Common myeloid progenitor, CD34-positive (primary cell): ENCODE measurements at places on chromosomes 12 and 14.

DNA sequence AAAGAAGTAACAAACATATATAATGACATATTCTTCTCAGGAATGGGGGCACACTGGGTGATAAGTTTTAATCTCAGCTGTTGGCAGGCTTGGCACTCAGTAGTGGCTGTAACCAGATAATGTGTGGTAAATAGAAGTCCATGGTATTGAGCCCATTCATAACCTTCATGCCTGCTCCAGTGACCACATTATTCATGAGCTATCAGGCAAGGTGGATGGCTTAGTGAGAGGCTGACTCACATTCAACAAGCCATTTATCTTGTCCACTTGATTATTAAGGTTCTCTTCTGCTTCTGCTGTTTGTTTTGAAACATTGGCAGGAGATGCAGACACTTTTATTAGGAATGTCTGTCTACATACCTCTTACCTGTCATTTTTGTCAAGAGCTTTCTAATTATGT is 950.4 kb upstream of the LRFN5 start:
- DNase-seq, result no peak

- DNase-seq, result no peak
Observed at GRCh38 chr14:94888121-94888520, 118.2 kb upstream of the GSC start.

DNA sequence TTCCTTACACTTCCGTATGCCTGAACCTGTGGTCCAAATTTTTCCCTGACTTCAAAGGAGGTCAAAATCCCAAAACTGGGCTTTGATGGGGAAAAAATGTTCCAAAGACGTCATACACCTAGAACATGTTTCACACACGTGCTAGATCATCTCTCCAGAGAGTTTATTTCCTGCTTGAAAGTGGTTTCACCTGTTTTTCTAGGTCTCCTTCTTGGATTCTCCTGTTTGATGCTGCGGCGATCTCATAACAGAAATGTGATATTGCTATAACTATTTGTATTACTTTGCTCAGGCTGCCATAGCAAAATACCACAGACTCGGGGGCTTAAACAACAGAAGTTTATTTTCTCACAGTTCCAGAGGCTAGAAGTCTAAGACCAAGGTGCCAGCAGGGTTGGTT is 19.7 kb upstream of the TMCC3 start:
- no peak for DNase-seq

GRCh38 chr12:95506707-95507523 is 33.0 kb downstream of the METAP2 start:
- no peak for DNase-seq

GRCh38 chr12:118682656-118683055 is 298.7 kb upstream of the SRRM4 start:
- DNase-seq, result no peak

GRCh38 chr14:23378612-23379220 is 1.9 kb downstream of the CMTM5 start:
- no peak for DNase-seq

GRCh38 chr14:59484639-59485175 is 390 bp downstream of the JKAMP start:
- DNase-seq, result peak; percentile 91

GRCh38 chr12:25384893-25385248 is 134.1 kb upstream of the KRAS start:
- DNase-seq, result no peak

DNA sequence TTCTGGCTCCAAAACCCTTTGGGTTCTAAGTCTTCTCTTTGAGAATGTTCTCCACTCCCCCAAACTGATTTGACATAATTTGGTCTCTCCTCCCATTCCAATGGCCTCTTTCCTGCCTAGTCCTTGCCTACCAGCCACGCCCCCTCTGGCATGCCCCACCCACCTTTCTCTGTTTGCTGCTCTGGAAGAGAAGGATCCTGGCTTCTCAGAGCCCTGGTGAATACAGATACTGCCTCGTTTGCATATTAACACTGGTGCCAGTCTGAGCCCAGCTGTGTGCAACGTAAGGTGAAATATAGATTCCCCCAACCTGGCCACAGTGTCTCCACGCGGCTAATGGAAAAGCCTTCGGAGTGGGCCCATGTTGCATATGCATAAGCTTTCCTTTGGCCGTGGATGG is 79.7 kb downstream of the PAPOLA start:
- no peak for DNase-seq

DNA sequence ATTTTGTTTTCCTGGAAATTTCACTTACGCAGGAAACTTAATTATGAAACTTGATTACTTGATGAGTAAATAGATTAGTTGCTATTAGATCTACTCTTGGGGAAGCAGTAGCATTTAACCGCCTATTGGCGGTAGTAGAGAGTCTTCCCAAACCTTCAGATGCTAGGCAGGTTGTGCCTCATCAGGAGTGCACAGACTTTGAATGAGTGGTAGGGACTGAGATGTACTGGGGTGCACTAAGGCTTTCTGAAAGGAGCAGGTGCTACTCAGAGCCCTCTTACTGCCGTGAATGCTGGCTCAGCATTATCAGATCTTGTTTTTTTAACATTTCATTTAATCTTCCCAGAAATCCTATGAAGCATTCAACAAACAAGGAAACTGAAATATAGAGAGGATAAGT is 7.7 kb downstream of the GATC start:
- DNase-seq, result peak; percentile 60

DNA sequence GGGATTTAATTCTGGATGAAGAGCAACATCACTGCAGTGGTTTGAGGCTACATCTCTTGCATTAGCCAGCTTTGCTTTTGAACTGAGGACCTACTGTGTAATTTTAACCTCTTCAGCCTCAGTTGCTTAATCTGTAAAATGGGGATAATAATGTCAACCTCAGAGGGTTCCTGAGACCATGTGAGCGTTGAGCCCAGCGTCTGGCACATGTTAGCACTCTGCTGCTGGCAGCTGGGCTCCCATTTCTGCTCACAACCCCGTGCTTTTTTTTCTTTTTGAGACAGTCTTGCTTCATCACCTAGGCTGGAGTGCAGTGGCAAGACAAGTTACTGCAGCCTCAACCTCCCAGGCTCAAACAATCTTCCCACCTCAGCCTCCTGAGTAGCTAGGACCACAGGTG is 31.6 kb downstream of the TESC start:
- no peak for DNase-seq

DNA sequence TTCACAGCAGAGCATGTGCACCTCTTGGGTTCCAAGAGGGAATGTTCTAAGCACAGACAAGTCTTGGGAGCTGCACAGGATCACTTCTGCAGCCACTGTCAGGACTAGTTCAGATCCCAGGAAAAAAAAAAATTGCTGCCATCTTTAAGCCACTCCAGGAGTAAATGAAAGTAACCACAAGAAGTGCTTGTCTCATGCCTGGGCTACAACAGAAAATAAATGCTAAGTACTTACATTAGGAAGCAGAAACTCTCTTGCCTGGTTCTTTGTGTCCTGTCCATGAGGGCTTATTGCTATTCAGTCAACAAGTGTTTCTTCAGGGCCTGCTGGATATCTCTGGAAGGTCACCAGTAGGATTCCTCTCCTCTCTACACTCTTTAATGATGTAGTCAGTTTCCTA is 176.1 kb downstream of the KTN1 start:
- no peak for DNase-seq

DNA sequence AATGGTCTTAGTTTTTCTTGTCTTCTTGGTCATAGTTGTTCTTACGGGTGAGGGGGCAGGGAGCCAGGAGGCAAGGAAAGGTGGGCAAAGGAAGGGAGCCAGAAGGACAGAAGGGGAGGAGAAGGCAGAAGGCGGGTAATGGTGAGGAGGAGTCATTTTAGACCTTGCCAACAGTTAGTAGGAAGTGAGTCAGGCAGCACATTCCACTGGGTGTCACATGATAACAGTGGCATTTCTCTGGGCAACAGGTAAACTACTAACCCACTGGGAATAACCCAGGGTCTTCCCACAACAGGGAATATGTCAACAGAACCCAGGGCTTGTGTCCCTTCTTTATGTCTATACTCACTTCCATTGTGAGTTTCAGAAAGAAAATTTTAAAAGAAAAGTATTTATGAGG is 127.6 kb downstream of the SLC8A3 start:
- no peak for DNase-seq

- DNase-seq, result no peak
Observed at GRCh38 chr12:57846285-57846576, 298 bp downstream of the CTDSP2 start.

DNA sequence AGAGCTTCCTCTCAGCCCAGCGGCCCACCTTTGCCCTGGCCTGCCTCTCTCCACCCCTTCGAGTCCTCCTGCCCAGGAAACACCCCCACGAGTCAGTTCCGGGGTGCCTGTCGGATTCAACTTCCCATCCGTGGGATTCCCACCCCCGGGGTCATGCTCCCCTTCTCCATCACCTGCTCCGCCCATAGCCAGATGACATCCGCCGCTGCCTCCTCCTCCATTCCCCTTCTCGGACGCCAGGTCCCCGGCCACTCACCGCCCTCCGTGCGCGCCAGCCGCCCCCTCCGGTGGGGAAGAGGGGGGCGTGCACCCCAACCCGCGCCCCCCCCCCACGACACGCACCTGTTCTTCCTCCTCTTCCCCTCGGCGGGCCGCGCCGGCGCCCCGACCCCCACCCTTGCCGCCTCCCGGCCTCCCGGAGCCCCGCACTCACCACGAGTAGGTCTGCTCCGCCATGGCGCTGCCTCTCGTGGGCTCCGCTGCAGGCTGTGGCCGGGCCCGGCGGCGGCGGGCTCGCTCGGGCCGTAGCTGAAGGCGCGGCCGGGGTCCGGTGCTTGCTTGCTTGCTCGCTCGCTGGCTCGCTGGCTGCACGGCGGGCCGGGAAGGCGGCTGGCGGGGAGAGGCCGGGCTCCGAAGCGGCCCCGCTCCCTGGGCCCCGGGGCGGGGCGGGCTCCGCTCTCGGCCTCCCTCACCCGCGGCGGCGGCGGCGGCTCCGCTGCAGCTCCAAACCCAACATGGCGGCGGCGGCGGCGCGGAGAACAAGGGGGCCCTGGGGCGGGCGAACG is 554 bp downstream of the SPPL3 start:
- peak; percentile 66 for DNase-seq

DNA sequence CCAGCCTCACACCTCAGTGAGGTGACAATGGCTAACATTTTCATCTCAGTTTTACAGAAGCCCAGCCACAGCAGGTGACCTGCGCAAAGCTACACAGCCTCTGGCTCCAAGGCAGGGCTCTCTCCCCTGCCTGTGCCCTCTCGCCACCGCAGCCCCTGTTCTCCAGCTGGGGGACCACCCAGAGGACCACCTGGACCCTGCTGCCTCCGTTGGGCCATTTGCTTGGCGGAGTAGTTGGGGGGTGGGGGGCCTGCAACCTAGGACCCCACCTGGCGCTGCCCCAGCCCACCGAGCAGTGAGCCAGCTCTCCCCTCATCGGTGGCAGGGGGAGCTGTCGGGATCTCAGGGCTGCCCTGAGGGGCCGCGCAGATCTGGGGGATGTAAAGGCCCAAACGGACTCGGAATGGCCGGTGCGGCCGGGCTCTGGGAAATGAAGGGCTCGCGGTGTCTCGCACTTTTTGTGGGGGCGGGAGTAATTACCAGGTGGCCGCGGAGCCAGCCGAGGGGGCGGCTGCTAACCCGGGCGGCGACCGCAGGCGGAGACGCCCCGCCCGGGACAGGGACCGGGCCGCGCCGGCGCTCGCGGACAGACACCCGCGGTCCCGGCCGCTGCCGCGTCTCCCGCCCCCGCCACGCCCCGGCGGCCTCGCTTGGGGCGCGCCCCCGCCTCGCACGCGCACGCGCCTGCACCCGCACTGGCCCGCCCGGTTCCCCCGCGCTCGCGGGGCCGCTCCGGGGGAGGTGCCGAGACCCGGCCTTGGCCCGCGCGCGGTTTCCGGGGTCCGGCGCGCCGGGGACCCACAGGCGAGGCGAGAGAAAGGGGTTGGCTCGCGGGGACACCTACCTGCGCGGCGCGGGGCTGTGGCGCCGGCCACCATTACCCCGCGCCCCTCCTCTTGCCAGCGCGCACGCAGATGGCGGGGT is 8.6 kb upstream of the GPR68 start:
- DNase-seq, result no peak

DNA sequence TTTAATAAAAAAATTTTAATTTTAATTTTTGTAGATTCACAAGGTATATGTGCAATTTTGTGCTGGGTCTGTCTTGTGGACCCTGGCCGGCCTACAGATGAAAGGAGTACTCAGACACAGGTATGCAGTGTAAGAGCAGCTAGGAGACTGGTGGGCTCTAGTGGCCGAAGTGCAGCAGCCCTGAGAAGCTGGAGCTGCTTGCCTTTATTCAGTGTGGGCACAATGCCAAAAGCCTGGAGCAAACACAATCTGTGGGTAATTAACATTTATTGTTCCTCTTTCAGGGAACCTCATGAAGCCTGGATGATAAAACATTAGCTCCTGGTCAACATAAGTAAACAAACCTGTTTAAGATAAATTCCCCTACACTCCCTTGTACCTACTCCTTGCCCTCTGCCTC is 135.7 kb upstream of the SEL1L start:
- DNase-seq, result no peak
